ENCODE measurements at places on chromosomes 1 and 21.
A peak's percentile ranks its signal among the peaks of the same experiment; 100 is the strongest.

DNA sequence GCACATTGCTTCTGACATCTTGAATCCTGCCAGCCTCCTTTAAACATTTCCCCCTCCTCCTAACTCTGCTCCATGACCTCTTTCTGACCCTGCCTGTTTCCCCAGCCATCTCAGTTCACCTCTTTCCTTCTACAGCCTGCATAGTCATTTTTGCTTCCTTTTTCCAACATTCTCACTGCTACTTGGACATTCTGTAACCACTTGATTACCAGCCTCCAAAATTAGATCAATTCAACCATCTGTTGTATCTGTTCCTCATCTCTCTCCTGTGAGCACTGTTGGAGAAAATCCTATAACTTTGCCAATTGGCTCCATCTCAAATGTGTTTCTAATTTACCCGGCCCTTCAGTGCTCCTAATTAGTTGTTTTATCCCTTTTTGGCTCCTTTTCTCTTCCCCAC is 27.5 kb upstream of the GPR88 start:
- no peak for DNase-seq

- no peak for DNase-seq
Measured at GRCh38 chr1:115458426-115459114, 120.5 kb upstream of the NGF start.

GRCh38 chr1:67339623-67340343 is 32.1 kb downstream of the IL12RB2 start:
- peak; percentile 81 for DNase-seq

DNA sequence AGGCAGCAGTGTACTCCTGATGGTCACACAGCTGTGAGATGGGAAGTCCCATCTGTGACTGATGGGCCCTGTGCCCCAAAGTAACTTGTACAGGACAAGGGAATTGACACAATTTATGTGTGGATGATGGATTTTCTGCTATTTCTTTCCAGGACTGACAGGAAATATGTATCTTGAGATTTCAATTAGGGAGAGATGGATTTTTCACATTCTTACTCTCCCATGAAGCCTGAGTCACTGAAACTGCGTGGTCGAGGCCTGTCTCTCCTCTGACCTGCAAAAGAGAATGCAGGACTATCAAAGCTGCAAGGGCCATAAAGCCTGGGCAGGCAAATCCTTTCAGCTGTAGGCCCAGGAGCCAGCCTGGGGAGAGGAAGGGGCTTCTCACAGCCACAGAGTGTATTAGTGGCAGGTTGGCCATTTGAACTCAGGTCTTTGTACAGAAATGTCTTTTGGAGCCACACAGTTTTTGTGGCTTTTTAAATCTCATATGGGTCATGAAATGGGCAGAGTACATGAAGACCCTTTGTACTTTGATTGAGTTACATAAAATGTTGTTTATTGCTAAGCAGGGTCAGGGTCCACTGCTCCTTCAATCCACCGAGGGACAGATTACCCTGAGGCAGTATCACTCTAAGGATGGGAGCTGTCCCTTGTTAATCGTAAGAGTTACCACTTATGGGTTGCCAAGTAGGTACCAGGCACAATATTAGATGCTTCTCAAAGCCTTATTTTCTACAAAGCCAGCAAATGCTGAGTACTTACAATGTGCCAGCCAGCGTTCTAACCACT is 14.8 kb downstream of the ALX3 start:
- DNase-seq, result peak; percentile 71

DNA sequence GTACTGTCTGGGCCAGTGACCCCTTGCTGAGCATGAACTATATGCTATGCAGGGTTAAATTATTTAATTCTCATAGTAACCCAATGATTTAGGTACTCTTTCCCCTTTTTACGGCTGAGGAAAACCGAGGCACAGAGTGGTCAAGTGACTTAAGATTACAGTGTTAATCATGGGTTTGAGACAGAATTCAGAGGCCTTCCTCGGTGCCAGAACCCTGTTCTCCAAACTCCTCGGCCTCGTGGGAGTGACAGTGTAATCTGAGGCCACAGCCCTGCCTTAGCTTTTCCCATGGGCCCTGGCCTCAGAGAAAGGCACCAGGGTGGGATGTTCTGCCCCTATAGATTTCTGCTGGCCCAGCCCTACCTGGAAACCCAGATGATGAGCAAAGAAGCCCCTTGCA is 86.4 kb upstream of the ZNF648 start:
- DNase-seq, result no peak
